ENCODE measurements at places on chromosomes 6 and 20. TPM values are rescaled to one million over a fixed set of nuclear protein-coding genes. Genes with fewer than 3 reads are reported as not detected.

Gene PSMB9
- 10.9 TPM for total RNA-seq

Gene LPA
- not detected for total RNA-seq

Gene GMPR
- total RNA-seq, result 89.5 TPM

Gene HSPA12B
- total RNA-seq, result 11.2 TPM

Gene C6orf15
- not detected for total RNA-seq

Gene INSM1
- not detected for total RNA-seq

Gene CDC5L
- 16.5 TPM for total RNA-seq

Gene ULBP3
- 1.4 TPM for total RNA-seq

Gene CALHM4
- not detected for total RNA-seq

Gene HLA-DOA
- 2.6 TPM for total RNA-seq

Gene AVP
- total RNA-seq, result not detected

Gene SSR1
- total RNA-seq, result 30.2 TPM

Gene ENPP4
- total RNA-seq, result 24.5 TPM

Gene COL10A1
- total RNA-seq, result not detected

Gene CAPN11
- 0.44 TPM for total RNA-seq

Gene BRPF3
- total RNA-seq, result 23.4 TPM

Gene DEFB119
- not detected for total RNA-seq

Gene SMIM13
- total RNA-seq, result 9.0 TPM

Gene E2F1
- 0.31 TPM for total RNA-seq

Gene GPSM3
- 9.0 TPM for total RNA-seq

Gene OPRL1
- total RNA-seq, result 1.4 TPM

Gene LRRN4
- 36.7 TPM for total RNA-seq

Gene BIRC7
- not detected for total RNA-seq

All from right atrium auricular region (tissue), 2 donors.